ENCODE measurements at places on chromosomes 12 and 14.

- no peak for DNase-seq
These were observed 116.2 kb downstream of the TRHDE start for GRCh38 chr12:72388322-72388721.

GRCh38 chr12:28457785-28458184 is 267.5 kb downstream of the CCDC91 start:
- no peak for DNase-seq

DNA sequence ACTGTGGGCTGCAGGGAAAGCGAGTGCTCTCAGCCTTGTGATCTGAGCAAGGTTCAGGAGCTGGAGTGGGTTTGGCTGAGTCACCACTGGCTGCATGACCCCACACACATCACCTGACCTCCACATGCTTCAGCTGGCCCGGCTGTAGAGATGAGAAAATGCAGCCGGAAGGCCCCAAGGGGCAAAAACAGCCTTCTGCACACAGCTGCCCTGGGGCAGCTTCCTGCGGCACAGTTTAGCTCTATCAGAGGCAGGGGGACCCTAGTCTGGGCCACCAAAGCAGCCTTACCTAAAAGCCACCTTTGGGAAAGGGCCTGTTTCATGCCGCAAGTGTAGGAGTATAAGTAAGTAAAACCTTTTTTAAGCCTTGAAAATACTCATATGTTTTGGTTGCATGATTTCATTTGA is 123.3 kb downstream of the SSPN start:
- DNase-seq: no peak

DNA sequence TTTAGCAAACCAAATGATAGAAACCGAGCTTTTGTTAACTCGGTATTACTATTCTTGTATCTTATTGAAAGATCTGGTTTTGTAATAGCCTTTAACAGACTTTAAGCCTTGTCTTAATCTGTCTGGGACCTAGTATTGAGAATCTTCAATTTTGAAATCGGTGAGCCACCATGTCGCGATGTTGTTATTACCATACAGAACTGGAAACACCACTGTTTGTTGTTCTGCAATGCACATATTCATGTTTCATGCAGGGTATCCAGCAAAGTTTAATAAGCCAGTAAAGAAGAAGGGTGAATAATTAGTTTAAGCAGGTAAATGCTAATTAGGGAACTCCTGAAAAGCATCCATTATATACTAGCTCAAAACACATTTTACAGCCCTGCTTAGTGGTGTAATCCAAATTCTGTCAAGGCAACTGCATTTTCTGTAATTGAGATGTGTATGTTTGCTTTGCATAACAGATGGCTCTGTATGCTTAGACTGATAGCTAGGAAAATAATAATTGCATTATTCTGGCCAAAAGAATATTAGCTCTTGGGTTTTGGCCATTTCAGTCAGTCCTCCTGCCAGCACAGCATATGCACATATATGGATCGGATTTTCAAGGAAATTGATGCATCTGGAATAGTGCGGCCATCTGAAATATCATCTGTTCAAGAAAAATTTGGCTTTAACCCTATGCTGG is 389.2 kb downstream of the EGLN3 start:
- no peak for DNase-seq

- no peak for DNase-seq
These were observed 466.9 kb upstream of the STXBP6 start for GRCh38 chr14:25516838-25517237.

DNA sequence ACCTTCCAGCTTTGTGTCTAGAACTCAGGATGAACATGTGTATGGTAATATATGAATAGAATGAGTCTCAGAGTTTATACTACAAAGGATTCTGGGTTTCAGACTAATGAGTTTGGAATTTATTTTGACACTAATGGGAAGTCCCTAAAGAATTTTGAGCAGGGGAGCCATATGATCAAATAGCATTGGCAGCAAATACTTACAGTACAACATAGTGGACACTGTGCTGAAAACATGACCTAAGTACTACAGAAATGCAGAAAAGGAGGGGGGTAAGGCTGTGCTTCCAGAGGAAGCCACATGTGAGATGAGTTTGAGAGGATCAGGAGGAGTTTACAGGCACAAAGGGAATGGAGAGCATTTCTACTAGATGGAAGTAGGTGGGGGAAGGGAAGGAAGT is 225.8 kb downstream of the C12orf42 start:
- DNase-seq: no peak

GRCh38 chr12:111195316-111195715 is 173.6 kb downstream of the PHETA1 start:
- no peak for DNase-seq

GRCh38 chr12:39692258-39692853 is 72.8 kb upstream of the ABCD2 start:
- DNase-seq: no peak

GRCh38 chr14:75428230-75429104 is 645 bp downstream of the JDP2 start:
- DNase-seq: no peak

GRCh38 chr12:27332714-27333402 is at the start of gene BMAL2:
BMAL2 (plus strand) TSS chr12:27332836; CDS start chr12:27333073, 237 bp downstream.
- DNase-seq: peak; percentile 60

DNA sequence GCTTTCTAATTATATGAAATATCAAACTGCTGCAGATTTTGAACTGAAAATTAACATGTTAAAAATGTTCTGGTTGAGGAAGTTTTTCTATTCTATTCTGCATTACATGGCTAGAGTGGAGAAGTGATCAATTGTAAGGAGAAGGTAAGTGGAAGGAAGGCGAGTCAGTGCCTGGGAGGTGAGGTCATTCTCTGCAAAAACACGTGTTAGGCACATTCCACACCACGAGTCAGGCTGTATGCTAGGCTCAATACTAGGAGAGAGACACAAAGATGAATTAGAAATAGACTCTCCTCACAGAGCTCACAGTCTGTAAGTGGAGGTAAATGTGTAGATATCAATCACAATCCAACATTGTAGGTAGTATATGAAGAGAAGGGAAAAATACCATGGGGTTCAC is 194.1 kb downstream of the NOVA1 start:
- DNase-seq: no peak

GRCh38 chr12:11228296-11228879 is 41.1 kb downstream of the PRB3 start:
- no peak for DNase-seq

- DNase-seq: no peak
These were observed 16.9 kb upstream of the FICD start for GRCh38 chr12:108498136-108498535.

DNA sequence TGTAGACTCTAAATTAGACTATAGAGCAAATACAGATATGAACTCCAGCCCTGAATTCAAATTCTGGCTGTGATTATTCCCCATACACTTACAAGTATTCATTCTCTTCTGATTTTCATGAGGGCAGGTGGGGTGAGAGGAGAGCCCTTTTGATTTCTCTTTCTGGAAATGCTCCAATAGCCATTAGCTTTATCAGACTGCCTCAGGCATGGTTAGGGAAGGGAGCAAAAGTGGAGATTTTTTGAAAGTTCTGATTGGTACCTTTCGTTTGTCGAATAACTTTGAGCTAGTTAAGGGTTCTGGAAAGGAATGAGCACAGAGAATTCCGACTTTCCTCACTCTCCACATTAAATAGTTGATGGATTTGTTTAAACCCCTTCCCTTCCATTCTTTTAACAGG is 7.8 kb downstream of the HOXC5 start:
- DNase-seq: no peak

DNA sequence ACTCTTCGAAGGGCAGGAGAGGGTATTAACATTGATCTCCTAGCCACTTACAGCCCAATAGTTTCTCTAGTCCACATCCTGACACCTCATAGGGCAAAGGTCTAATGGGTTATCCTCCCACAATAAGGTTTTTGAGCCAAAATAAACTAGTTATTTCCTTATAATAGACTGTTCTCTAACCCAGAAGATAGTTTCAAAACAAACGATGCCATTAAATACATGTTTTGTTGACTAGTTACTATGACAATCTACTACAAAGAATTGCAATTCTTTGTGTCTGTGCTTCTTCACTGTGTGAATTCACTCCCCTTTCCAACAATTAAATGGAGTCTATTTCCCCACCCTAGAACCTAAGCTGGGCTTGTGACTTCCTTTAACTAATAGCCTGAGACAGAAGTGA is 6.4 kb upstream of the ACTR10 start:
- no peak for DNase-seq

- no peak for DNase-seq
These were observed 67.1 kb downstream of the PPFIA2 start for GRCh38 chr12:81692008-81692407.
